Activated T-cell treated with anti-CD3 and anti-CD28 coated beads for 1 hour (primary cell): ENCODE measurements at places on chromosomes 2 and 18.

DNA sequence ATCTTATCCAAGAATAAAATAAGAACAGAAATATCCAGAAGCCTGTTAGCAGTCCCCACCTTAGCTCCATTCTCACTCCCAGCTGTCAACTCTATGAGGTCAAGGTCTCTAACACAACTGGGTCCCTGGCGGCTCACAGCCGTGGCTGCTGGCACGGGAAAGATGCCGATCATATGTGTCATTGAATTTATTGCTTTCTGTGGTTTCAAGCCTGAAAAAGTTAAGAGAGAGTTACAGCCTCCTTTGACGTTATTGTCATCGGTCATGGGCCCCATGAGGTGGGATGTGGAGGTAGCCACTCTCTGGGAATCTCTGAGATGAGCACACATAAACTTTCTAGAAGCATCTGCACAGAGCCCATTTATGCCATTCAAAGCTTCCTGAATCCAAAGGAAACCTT is 28.7 kb upstream of the CABLES1 start:
- DNase-seq = no peak

DNA sequence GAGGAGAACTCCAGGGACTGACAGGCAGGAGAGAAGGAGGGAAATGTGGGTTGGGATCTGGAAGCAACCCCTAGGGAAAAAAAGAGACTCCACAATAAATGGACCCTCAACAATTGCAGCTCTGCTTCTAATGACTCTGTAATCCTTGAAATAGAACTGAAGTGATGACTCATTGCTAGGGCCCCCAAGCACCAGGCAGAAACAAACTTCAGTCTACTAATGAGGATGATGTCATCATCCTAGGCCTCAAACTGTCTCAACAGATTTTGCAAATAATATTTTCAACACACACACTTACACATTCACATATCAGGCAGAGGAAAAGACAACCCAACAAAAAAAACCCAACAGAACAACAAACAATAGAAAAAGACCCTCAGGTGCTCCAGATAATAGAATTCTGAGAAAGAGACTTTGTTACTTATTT is 143.3 kb downstream of the HDAC4 start:
- DNase-seq = no peak

GRCh38 chr2:36307441-36307840 is 48.1 kb upstream of the CRIM1 start:
- DNase-seq = no peak

GRCh38 chr2:128601298-128602037 is 282.8 kb upstream of the HS6ST1 start:
- DNase-seq = no peak

- DNase-seq = no peak
These were observed 1.9 kb upstream of the C2orf49 start for GRCh38 chr2:105335469-105335868.

DNA sequence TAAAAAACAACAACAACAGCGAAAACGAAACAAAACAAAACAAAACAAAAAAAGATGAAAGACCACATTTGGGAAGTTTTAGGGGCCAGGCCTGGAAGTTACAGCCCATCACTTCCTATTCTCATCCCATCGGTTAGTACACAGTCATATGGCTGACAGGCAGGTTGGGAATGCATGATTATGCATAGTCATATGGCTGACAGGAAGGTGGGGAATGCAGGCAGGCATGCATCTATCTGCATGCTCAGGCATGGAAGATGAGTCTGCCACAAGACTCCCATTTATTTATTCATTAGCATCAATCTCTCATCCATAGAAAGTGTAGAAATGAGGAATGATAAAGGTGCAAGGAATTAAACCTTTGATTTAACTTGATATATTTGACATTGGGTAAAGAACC is 325.3 kb upstream of the MEX3C start:
- DNase-seq = no peak

DNA sequence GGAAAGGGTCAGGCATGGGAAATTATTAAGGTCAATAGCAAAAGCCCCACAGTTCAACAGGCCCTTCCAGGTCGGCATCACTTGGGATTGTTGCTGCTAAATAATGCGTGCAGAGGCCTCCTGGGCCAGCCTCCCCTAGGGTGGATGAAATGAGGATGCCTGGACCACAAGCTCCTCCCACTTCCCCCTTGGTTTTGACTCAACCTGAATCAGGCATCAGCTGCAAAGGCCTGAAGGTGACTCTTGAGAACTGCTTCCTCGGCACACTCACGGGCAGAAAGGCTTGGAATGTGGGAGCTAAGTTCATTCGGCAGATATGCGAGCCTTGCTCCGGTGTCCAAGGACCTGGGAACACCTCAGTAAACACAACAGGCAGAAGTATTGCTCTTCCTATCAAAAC is 69.3 kb downstream of the MBP start:
- peak; percentile 58 for DNase-seq

GRCh38 chr18:64872710-64873458 is 724.0 kb upstream of the LINC00305 start:
- no peak for DNase-seq

DNA sequence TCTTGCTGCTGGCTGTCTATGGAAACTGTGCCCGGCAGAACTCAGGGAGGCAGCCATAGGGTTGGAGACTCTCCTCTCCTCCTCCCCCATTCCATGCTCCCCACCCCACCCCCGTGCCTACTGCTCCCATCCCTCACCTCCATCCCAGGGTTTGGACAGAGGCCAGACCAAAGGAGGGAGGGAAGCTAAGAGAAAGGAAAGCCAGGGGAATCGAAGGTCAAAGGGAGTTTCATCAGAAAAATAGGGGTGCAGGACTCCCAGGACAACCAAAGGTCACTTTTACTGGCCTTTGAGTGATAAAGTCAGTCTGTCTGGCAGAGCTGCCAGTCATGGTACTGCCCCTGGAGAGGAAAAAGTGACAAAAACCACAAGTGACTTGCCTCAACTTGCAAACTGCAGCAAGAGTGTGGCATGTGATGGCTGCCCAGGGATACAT is 187.3 kb upstream of the CTAGE1 start:
- no peak for DNase-seq

DNA sequence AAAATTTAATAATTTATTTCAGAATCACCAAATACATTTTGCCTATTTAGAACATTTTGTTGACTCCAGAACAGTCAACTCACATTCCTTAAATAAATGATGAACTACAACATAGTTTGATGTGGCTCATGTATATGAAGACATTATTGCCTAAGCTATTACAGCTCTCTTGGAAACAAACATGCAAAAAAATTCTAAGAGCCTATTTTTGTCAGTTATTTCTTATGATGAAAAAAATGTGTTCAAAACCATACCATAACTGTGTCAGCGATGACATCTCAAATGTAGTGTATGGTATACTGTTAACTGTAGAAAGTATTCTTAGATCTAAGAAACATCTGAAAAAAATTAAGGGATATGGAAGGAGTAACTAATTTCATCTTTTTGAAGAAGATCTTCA is 6.3 kb upstream of the EMILIN2 start:
- no peak for DNase-seq

- DNase-seq = no peak
These were observed 823.6 kb downstream of the GALR1 start for GRCh38 chr18:78073275-78073674.

GRCh38 chr2:55781542-55781941 is 87.9 kb upstream of the PNPT1 start:
- no peak for DNase-seq

DNA sequence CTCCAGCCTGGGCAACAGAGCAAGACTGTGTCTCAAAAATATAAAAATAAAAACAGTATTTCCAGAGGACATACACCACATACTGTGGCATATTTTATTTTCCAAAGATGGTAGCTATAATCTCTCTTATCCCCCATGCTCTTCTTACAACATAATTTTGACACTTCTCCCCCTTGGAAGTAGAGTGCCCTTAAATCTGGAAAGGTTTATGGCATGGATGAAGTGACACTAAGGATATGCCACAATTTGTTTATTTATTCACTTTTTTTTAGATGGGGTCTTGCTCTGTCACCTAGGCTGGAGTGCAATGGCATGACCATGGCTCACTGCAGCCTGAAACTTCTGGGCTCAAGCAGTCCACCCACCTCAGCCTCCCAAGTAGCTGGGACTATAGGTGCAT is 56.7 kb downstream of the HNRNPLL start:
- DNase-seq = no peak

- DNase-seq = no peak
These were observed 95.6 kb upstream of the PDE1A start for GRCh38 chr2:182522405-182522896.

DNA sequence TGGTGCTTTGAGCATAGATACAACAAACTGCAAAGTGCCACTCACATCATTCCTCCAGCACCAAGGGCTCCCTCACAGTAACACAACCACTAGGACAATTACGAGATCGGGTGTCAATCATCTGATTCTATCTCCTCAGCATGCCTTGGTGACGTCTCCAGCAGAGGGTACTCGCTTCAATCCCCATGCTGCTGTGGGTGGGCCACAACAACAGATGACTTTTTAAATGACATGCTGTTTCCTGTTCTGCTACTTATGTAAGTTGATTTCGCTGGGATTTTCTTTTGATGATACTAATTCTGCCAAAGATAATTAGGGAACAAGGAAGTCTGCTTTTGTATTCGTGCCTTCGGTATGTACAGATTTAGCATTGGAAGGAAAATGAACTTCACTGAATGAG is 1113.0 kb downstream of the BCL11A start:
- no peak for DNase-seq

DNA sequence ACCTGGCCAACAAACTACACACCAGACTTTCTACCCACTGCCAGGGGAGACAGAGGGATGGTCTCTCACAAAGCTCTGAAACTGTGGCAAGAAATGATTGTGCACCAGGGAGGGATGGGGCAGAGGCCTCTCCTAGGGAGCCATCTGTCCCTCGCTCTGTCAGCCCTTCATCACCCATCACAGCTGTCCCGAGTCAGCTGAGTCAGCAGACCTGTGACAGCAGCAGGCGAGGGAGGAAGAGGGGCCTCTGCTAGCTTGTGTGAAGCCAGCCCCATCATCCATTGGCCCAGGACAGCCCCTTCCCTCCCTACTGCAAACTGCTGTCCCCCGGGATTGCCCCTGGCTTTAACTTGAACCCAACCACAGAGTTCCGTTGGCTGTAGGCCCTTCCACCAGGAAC is 5.0 kb downstream of the SH2D6 start:
- no peak for DNase-seq

DNA sequence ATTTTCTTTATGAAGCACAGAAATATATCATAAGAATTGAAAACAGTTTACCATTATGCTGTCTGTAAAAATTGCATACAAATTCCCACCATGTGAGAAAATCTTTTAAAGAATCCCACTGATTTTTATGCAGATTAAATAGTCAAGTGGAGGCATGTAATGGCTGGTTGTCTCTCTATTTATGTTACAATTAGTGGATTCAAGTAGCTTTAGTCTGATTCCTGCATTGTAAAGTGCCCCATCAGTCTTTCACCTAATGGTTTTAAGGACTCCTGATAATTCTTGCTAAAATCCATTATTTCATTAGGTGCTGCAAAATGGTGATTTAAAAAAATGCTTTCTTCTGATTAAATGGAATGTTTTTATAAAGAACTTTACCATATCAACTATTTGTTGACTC is 148.4 kb upstream of the MYO3B start:
- no peak for DNase-seq

DNA sequence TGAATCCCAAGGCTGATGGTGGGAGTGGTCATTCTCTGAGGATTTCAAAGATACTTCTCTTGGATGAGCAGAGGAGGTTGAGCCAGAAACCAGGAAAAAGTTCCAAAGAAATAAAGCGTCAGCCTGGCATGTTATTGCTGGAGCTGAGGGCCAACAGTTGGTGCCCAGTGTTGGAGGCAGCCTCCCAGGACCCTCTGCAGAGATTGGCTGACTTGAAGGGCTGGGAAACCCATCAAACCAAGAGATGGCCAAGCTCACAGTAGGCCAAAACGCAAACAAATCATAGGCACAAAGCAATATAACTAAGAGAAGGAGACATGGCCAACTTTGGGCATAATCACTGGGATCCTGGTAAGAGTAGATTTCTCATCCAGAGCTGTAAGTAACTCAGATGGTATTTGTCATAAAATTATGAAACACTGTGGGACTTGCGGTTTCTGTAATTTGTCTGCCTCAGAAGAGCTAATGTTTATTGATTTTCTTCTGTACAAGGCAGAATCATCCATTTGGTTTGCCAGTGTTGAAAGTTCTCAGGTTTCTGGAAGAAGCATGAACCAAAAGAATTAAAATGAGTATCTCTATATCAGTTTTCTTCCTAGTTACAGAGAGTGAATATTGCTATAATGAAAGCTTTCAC is 108.3 kb downstream of the ATL2 start:
- no peak for DNase-seq

GRCh38 chr2:152443771-152444170 is 108.8 kb downstream of the FMNL2 start:
- no peak for DNase-seq

DNA sequence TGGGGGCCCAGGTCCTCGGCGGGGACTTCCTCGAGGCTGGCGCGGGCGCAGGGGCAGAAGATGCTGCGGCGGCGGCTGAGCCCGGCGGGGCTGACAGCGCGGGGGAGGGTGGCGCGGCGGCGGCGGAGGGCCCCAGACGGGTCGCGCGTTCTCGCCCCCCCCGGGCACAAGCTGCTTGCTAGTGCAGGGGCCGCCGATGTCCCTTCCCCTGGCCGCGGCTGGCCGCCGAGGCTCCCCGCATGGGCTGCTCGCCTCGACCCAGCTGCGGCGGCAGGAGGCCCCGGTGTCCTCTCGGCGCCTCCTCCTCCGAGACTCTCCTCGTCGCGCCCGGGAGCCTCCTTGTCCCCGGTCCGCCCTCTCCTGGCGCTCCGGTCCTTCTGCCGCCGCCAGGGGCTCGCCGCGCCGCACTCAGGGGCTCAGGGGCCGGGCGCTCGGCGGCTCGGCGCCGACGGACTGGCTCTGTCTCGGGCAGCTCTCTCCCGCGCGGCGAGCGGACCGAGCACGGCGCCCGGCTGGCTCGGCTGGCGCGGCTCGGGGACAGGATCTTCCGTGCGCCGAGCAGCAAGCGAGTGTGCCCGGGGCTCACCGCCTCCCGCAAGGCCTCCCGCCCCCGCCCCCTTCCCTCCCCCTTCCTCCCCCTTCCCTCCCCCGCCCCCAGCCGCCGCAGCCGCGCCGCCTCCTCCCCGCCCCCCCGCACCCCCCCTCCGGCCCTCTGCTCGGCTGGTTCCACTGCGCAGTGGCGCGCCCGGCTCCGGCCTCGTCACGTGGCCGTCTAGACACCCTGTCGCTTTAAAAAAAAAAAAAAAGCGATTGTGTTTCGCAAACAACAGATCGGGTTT is 902 bp upstream of the SMAD7 start:
- peak; percentile 71 for DNase-seq
